ENCODE measurements at places on chromosomes 5 and 9.

- DNase-seq = no peak
These were observed 70.4 kb downstream of the ARHGEF37 start for GRCh38 chr5:149651686-149652085.

DNA sequence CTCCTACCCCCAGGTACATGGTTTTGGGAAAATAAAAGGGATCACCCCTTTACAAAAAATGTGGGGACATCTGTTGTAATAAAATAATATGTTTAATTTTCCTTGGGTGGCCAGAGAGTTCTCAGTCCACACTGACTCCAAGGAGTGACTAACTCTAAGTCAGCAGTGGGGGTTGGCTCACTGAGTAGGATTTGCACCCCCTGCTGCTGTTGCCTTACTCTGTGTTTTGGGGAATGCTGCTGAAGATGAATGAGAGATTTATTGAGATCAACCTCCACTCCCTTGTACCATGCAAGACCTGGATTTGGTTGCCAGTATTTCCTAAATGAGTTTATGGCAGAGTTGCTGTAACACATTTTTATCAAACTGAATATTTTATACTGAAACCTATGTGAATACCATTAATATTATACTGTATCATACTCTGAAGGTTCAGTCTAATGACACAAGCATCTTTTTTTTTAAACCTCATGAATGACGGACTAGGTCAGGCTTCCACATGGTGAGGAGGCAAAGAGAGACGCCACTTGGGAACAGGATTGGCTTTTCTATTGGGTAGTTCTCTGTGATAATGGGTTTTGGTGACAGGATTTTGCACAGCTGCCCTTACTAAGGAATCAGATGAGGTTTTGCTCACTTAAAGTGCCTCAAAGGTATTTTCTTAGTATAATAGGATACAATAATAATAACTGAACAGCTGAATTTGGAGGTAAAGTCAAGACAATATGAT is 121.3 kb upstream of the OSMR start:
- DNase-seq = no peak

- DNase-seq = no peak
These were observed 16.4 kb upstream of the ARL15 start for GRCh38 chr5:54326662-54327270.

DNA sequence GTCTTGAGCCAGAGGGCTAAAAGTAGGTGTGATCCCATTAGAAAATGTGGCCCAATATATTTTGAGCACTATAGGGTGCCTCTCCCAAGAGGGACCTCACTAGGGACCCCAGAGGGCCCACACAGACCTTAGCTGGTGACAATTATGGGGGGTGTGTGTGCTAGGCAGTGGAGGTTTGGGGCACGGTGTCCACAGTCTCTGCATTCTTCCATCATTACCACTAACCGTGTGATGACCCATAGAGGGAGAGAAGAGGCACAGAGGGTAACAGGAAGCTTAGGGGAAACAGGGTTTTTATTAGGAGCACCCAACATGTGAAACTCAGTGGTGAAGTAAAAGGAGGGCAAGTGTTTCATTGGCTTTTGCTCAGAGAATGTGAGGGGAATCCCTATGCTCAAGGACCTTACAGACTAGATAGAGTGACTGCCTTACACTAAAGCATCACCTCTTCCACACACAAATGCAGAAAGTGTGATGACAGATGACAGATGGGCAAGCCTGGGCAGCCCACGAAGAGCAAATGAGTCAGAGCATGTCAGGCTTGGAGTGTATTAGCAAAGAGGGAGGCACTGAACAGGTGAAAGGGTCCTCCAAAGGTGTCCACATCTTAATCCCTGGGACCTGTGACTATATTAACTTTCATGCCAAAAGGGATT is 2.5 kb upstream of the ACTL7A start:
- no peak for DNase-seq

DNA sequence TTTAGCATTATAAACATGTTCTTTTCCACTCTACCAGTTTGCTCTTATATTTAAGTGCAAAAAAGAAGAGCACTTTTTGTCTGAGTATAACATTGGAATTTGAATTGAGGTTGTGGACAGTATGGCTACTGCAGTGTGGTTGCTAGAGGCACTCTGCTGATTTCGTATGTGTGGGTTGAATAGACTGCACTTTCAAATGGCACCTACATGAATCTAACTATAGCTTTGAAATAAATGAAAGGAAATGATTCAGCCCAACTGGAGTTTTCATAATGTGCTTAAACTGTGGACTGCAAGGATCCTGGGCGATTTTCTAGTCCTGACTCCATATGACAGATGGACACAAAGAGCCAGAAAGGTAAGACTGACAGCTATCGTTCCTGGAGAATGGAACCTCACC is 657.6 kb upstream of the RIOK2 start:
- no peak for DNase-seq

DNA sequence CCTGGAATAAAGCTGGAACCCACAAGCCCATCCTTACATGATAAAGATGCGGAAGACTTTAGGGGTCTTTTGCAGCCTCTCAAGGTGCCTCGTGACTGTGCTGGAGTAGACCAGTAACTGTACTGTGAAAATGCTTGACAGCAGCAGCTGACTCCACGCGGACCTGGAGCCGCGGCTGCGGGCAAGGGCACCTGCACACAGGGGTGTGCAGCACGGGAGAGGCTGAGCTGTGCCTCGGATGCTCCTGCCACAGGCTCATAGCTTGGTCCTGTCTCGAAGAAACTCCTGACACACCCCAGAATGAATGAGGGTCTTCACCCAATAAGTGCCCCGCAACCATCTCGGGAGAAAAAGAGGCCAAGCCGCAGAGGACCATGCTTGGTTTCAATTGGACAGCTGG is 40.3 kb upstream of the CEP72 start:
- no peak for DNase-seq

DNA sequence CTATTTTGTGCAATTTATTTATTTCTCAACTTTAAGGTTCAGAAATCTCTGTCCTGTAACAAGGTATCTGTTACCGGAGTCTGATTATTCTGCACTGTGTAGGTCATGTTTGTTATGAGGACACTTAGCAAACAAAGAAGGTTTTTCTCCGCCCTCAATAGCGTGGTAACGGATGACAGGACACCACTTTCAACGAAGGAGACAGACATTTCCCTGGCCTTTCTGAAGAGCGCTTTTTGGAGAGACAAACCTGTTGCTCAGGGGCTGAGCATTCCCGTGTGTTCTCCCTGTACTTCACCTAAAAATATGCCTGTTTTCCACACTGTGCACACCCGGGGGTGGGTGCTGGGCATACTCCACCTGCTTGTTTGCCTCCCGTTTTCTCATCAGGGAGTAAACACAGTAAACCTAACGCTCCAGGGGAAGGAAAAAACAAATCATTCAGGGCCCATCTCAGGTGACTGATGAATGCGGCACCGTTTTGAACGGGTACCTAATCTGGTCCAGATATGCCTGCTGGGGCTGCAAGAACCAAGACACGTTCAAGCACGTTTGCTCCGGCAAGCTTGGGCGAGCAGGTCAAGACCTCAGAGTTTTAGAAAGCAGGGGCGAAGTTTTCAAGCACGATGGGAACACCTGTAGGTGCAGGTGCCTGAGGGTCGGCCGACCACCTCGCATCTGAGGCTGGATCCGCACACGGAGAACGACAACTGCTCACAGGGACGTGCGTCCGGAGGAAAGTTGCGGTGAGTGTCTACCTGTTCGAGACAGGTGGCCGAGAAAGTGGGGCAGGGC is 859 bp downstream of the RETREG1 start:
- DNase-seq = no peak

GRCh38 chr5:63916786-63917185 is 45.5 kb downstream of the HTR1A start:
- no peak for DNase-seq

DNA sequence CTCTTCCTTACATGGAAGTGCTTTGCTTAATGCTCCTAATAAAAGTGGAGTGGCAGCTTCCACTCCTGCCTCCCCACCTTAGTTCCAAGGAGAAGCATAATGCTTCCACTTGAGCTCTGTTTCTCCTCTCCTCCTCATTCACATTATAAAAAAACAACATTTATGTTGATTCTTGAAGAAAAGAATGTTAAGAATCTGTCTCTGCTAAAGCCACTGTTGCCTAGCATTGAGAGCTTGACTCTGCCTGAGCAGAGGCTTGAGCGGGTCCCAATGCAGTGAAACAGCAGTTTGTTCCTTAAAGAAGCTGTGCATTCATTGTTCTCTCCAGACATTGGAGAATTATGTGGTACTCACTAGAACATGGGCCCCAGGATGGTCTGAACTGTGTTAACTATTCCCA is 101.5 kb upstream of the GHR start:
- no peak for DNase-seq

DNA sequence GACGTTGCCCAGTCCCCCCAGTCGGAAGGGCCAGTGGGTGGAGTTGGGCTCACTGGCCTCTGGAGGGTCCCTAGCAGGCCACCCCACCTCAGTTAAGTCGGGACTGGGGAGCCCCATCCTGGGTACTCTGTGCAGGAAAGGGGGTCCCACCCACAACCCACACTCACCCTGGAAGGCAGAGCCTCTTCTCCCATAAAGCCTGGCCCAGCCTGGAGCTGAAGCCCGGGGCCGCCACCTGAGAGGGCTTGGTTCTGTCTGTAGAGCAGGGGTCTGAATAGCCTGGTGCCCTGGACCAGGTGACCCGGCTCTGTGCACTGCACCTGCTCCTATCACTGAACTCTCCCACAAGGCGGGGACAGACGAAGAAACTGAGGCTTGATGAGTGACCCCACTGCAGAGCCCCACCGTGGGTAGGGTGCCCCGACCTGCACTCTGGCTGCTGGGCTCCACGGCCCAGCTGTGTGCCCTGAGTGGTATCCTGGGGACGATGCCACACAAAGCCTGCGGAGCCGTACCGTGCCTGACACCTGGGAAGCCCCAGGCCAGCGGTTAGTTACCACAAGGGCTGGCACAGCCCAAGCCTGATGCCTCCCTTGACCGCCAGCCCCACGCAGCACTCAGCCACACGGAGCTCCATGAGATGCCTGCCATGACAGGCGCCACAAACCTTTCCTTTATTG is 7.3 kb downstream of the PTGES2 start:
- no peak for DNase-seq

DNA sequence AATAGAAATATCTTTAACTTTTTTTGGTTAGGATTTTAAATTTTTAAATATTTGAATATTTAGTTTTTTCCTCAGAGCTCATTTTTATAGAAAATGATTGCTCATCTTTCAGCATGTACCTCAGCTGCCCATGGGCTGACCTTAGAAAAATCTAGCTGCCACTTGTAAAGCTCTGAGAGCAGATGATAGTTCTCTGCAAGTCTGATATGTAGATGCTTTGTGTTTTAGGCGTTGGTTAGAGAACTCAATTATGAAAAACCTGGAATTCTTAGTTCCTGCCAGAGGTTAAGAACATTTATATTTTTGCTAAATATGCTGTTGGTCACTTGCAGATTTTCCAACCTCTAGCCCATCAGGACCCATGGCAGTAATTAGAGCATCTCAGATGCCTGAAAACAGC is 15.1 kb downstream of the OTULIN start:
- no peak for DNase-seq

GRCh38 chr9:136011703-136012496 is 50.7 kb upstream of the UBAC1 start:
- no peak for DNase-seq

DNA sequence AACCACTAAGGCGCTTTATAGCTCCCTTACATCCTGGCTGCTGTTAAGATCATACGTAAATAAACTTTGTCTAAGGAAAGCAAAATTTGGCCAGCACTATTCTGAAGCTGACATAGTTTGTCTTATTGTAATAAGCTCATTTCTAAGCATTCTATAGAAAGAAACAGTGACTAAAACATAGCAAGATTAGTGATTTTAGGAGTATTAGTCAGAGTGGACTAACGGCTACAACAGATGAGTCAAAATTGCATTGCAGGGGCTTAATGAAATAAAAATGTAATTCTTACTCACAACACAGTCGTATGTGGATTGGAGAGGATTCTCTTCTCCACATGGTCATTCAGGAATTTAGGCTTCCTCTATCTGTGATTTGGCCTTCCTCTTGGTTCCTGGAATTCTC is 347.6 kb downstream of the GADD45G start:
- no peak for DNase-seq

DNA sequence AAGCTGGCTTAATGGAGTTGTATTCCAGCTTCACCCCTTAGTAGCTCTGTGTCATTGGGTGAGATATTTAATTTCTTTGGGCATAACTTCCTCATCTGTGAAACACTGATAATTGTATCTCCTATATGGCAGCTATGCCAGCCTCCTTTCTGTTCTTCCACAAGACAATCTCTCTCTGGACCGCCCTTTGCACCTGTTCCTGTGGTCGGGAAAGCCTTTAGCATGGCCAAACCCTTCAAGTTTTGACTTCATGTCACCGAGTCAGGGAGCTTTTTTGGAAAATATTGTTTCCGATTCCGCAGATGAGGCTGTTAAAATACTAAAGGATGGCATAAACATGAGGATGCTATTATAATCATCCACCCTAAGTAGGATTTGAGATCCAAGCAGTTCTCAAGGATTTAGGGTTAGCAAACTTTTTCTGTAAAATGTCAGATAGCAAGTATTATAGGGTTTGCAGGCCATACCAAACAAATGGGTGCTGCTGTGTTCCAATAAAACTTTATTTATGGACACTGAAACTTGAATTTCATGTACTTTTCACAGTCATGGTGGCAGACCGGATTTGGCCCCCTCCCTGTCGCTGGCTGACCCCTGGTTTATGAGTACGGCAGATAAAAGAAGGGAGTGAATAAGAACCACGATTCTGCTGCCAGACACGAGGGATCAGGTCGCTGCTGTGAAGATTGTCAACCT is 695 bp upstream of the NDFIP1 start:
- DNase-seq = no peak

- DNase-seq = no peak
These were observed 556.8 kb downstream of the RAB3C start for GRCh38 chr5:59139695-59140094.

DNA sequence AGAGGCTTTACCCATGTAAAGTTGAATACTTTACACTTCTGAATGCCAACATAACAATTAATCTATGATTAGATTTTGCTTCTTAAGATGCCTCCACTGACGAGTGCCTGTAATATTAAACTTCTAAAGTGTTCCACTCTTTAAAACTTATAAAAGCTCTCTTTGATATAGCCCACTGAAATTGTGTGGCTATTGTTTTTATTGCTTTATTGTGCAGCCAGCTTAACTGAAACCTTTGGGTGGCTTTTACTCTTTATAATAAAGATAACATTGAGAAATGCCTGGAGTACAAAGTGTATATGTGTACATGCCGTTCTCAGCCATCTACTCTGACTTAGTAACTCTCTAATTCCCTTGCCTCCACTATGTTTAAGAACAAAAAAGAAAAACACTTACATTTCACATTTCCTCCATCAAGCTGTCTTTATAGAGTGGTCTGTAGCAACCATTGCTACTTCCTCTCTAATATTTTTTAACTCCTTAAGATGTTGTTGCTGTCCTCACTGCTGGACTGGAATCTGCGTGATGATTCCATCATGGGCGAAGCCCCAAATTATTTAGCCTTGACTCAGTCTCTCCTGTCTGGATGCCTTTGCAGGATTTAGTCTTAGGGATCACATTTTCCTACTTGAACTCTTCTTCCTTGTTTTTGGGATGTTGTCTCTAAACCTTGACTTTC is 9.1 kb downstream of the PIK3R1 start:
- no peak for DNase-seq

Measured in NCI-H1694 (cell line).